ENCODE measurements at places on chromosomes 13 and 19. TPM values are rescaled to one million over a fixed set of nuclear protein-coding genes. Genes with fewer than 3 reads are reported as not detected.

YIPF2 gene
- 114 TPM for total RNA-seq

SLC10A2 gene
- not detected for total RNA-seq

IZUMO2 gene
- not detected for total RNA-seq

SLC7A9 gene
- not detected for total RNA-seq

LILRA2 gene
- total RNA-seq = not detected

GTPBP3 gene
- total RNA-seq = 71.6 TPM

C19orf85 gene
- total RNA-seq = not detected

KLK13 gene
- total RNA-seq = not detected

CEACAM3 gene
- not detected for total RNA-seq

TYROBP gene
- total RNA-seq = not detected

ZNF536 gene
- not detected for total RNA-seq

C19orf73 gene
- total RNA-seq = 0.48 TPM

NPAS1 gene
- 1.1 TPM for total RNA-seq

MEIOSIN gene
- not detected for total RNA-seq

NUMBL gene
- total RNA-seq = 13.9 TPM

Data from tracheal epithelial cell (primary cell).